Activated CD8-positive, alpha-beta memory T cell treated with anti-CD3 and anti-CD28 coated beads for 1 hour (primary cell): ENCODE measurements at places on chromosomes 2 and 18.

GRCh38 chr18:57790316-57790715 lies 12.8 kb downstream of the ATP8B1 start:
- no peak for DNase-seq

GRCh38 chr2:150441784-150442183 lies 45.7 kb downstream of the RND3 start:
- no peak for DNase-seq

DNA sequence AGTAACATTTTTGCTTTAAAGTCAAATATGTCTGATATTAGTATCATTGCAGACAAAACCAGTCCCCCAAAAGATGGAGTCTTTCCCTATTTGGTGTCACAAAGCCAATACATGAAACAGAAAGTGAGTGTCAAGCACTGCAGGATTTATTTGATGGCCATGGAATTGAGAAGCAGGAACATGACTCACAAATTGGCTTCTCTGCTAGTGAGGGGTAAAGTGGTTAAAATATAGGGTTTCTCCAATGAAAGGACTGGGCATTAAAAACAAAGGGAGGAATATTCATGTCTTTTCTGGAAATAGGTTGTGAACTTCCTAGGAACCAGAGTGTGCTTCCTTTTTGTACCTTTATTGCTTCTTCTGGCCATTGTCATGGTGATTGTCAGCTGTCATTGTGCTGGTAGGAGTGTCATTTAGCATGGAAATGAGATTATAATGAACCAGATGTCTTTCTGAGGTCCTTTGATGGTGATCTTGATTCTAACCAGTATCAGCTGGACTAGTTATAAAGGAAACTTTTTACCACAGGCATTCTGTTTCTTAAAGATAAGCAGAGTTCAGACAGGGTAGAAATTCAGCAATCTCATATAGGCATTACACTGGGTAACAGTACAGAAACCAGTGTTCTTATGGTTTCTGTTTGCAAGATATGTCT lies 4.1 kb downstream of the REG1B start:
- DNase-seq = no peak

DNA sequence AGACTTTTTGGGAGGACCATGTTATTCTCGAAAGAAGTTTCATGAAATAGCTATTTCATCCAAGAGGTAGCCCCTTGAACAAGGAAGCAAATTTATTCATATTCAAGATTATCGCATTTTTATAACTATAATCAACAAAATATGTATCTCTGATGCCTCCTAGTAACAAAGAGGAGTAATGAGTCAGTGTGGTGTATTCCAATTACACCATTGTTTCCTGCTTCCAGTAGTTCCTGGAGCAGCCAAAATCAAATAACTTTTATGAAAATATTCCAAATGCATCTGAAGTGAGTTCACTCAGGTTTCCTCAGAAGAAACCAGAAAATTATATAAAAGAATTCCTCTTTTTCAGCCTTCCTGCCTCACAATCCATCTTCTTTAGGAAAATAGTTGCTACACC lies 43.0 kb downstream of the ANKRD36B start:
- DNase-seq = no peak

GRCh38 chr2:238425505-238425978 lies 1.2 kb upstream of the ASB1 start:
- no peak for DNase-seq

GRCh38 chr2:48693645-48694044 lies 61.9 kb downstream of the LHCGR start:
- DNase-seq = no peak

- DNase-seq = no peak
These were observed 16.8 kb downstream of the ACTR3 start for GRCh38 chr2:113906647-113907046.

DNA sequence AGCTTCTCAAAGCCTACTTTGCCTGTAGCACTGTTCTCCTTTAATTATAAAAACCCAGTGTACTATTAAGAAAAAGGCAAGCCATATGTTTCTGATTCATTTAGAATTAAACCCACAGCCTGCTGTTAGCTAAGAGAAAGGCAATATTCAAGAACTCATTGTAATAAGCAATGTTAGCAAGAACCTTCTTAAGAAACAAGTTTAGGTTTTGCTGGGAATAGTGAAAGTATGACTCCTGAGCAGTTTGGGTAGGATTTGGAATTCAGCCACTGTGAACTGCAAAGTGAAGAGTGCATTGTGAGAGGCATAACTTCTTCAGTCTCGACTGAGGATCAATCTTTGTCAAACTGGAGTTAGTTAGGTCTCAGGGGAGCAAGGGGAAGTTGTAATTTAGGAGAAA lies 206.5 kb upstream of the NT5C1B start:
- DNase-seq = no peak

DNA sequence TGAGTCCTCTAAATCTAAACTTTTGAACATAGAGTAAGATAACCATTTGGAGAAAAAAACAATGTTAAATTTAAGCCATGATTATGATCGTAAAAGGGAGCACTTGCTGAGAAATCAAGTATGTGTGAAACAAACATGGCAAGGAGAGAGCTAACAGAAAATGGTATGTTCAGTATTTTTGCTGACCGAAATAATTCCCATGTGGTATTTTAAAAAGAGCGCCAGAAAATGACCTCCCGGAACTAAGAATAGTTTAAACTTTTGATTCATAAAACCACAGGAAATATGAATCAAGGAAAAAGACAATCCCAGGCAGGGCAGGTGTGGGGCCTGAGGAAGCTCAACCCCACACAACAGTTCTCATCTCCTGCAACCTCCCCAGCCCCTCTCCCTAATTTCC lies 74.2 kb downstream of the DOCK10 start:
- no peak for DNase-seq

GRCh38 chr2:235594041-235594440 lies 100.2 kb downstream of the AGAP1 start:
- DNase-seq = no peak
